ENCODE measurements at places on chromosomes 7 and 10.

- no peak for DNase-seq
These were observed 557.8 kb downstream of the AUTS2 start for GRCh38 chr7:70156057-70156456.

DNA sequence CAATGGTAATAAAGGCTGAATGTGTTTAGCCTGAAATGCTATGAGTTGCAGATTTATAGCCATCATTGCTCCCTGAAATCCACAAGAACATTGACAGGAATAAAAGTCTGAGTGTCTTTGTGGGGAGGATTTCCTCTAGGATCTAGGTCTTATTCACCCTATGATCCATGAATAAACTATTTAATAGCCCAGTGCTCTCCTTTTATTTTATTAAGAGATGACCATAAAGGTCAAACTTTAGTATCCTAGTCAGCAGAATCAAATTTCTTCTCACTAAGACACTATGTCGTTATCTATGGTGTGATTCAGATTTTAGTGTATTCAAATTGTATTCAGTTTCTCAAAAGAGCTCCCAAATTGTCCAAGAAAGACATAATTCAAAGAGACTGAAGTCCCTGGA is 67.8 kb upstream of the AKR1E2 start:
- no peak for DNase-seq

GRCh38 chr7:107043921-107044346 is 571 bp upstream of the PRKAR2B start:
- DNase-seq: no peak

- DNase-seq: peak; percentile 52
These were observed 131.7 kb downstream of the DGKI start for GRCh38 chr7:137715121-137715520.

- DNase-seq: no peak
These were observed 99.1 kb downstream of the CABCOCO1 start for GRCh38 chr10:61761825-61762217.

- DNase-seq: no peak
These were observed 235.5 kb upstream of the PLXDC2 start for GRCh38 chr10:19580691-19581090.

GRCh38 chr10:1873661-1874315 is 136.5 kb upstream of the ADARB2 start:
- DNase-seq: no peak
